ENCODE measurements at places on chromosomes 1 and 21.

DNA sequence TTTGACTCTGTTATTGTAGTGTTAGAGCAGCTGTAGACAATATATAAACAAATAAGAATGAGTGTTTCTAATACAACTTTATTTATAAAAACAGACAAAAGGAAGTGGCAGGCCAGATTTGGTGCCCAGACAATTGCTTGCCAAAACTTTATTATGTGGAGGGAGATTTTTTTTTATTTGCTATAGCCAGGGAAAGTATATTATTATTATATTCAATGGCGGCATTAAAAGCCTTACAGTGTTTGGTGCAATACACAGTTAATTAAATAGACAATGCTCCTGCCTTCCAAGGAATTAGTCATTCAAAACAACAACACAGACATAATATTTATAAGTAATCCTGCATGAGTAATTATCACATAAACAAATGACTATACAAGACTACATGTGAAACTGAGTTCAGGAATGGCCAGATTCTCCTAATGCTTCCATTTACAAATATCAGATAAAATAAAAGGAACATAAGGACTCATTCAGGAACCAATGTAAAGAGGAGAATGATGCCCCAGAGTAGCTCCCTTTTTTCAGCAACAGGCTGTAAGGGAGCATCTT is 10.6 kb upstream of the RC3H1 start:
- DNase-seq: no peak

DNA sequence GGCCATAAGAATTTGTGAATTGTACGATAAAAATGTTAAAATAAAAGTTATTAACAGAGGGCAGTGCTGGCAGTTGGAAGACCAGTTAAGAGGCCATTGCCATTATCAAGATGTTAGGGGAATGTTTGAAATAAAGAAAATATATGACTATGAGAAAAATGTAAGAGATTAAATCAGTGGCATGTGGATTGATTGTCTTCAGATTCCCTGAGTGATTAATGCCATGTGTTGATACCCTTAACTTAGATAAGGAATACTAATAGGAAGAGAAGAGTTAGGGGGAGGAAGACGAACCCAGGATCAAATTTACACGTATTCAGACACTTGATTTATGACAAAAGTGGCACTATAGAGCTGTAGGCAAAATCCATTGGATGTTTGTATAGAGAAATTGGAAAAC is 155.8 kb downstream of the PIK3R3 start:
- DNase-seq: no peak

- DNase-seq: no peak
Observed at GRCh38 chr1:223748773-223749733, 36.7 kb downstream of the CAPN2 start.

DNA sequence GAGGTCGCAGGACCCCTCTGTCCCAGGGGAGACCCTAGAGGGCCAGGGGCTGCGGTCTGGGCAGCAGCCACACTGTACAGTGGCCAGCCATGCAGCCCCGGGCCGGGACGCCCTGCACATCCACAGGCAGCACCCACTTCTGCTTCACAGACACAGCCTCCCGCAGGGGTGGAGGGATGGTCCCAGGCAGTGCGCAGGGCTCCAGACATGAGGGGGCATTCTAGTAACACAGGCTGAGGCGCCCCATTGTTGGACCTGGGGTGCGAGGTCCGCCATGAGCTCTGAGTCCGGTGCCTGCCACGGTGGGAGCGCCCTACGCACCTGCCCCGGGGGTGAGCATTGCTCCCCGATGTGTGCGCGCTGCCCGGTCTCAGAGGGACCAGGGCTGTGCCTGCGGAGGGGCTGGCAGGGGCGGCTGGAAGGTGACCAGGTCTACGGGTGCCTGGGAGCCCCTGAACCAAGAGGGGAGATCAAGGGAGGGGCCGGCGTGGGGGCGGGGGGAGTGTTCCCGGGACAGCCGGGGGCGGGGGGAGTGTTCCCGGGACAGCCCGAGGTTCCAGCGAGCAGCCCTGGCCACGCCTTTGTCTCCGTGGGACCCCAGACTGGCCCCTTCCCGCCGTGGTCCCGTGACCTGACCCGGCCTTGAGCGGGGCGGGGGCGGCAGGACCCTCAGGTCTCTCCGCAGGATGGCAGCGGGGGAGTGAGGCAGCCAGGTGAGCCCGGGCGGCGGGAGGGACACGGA is 4.5 kb downstream of the MMEL1 start:
- DNase-seq: no peak

GRCh38 chr1:176066709-176067108 is 140.4 kb downstream of the COP1 start:
- no peak for DNase-seq

DNA sequence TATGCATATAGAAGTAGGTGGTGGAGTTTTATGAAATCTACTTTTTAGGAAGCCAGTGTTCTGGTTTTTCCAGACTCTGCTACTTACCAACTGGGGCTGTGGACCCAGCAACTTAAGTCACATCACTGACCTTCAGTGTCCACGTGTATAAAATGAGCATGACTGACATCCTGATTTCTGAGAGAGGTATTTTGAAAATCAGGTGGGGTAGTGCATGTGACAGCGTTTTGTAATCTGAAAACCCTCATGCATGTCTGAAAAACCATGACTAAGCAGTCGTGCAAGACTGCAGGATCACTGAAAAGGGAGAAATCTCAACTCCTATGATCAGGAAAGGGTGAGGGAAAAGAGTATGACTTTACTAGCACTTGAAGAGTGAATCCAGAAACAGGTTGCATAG is 26.1 kb downstream of the CR1L start:
- no peak for DNase-seq

- DNase-seq: no peak
Observed at GRCh38 chr1:203926025-203926540, 64.7 kb downstream of the SNRPE start.

DNA sequence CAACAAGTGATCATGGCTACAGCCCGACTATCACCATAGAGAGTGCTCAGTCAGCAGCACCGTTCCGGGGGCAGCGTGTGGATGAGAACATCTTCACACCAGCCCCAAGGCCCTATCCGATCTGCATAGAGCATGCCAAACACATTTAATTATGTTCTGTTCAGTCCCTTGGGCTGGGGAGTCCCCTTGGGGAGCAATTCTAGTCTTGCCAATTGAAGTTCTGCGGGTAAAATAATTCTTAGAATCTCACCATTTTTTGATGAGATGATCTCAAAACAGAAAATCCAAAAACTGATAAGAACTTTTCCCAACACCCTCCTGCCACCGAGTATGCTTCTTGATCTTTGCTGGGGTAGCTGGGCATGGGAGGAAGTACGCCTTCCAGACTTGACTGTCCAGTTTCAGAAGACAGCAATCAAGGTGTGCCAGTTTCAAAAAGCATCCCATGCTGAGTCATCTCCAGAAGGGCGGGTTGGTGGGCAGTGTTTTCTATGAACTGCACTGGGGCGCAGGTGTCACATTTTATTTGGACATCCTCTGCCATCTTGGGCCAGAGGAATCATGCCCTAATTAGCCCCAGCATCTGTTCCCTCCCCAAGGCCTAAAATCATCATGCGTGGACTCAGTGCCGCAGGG is 20.8 kb upstream of the PTPRF start:
- no peak for DNase-seq

GRCh38 chr1:180066150-180066549 is 88.5 kb upstream of the QSOX1 start:
- DNase-seq: no peak

DNA sequence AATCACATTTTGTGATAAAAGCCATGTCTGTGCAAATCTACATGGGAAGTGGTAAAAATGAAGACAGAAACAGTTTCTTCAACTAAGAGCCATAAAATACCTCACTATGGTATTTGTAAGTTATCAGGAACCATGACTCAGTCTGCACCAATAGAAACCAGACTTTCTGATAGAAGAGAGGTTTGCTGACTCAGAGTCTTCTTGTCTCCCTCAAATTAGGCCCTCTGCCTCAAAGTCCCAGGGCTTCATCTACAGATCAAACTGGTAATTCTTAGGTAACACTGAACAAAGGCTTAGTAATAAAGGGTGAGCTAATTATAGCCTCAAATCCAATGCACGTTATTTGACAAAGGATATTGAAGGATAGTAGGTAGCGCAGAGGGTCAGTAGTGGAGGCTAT is 30.9 kb upstream of the SSX2IP start:
- DNase-seq: no peak

- DNase-seq: no peak
Observed at GRCh38 chr1:10698726-10699469, 97.5 kb downstream of the CASZ1 start.

- DNase-seq: no peak
Observed at GRCh38 chr1:1092149-1092855, 18.2 kb upstream of the RNF223 start.

GRCh38 chr1:187477103-187477502 is 648.4 kb downstream of the PLA2G4A start:
- DNase-seq: no peak

GRCh38 chr1:52328615-52329014 is 37.4 kb downstream of the CC2D1B start:
- DNase-seq: no peak

- DNase-seq: no peak
Observed at GRCh38 chr1:107530543-107530942, 389.7 kb downstream of the NTNG1 start.

DNA sequence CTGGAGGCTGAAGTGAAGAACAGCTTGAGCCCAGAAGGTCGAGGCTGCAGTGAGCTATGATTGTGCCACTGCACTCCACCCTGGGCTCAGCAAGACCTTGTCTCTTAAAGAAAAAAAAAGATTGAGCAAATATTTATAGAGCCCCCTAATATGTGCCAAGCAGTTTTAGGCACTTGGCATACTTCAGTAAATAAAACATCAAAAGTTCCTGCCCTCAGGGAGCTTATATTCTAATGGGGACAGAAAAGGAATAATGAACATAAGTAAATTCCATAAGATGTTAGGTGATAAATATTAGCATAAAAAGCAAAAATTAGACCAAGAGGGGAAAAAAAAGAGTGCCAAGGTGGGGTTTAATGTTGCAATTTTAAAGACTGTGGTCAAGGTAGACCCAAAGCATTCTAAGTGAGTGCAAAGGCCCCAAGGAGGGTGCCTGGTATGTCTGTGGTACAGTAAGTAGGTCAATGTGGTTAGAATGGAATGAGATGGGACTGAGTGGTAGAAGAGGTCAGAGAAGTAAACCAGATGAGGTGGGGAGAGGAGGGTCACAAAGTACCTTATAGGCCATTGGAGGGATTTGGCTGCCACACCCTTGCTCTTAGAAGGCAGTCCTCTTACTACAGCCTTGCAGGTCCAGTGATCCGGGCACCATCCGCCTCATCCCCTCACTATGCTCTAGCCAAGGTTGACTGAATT is 2.2 kb upstream of the TOE1 start:
- DNase-seq: no peak

All from H54 (cell line).